ENCODE measurements at places on chromosomes 11 and 22.

GRCh38 chr22:17842386-17842785, 68.1 kb upstream of the BID start:
- peak; percentile 20 for DNase-seq

DNA sequence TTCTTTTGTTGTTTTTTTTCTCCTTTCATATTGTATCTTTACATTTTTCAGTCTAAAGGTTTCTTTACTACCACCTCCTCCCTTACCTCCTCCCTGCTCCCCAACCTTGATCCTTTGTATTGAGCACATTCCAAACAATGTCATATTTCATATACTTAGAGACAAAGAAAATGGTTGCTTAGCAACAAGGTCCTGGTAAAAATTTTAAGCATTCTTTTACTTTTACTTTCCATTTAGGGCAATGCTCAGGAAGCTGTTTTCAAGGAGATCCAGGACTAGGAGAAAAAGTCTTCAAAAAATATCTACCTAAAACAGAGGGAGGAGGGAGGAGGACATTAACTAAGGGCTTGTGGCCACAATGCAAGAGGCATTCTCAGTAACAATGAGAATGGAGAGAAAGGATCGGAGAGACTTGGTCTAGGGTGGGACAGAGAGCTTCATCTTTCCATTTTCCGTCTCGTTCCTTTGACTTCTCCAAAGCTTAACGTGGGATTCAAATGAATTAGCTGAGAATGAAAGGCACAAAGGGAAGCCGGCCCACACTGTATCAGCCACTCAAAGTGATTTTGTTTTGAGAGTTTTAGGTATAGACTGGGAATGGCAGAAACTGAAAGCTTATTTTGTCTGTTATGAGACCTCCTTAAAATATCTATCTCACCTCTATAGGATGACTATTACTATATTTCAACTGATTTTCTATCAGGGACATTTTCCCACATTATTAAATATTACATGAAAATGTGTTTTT, 455.7 kb downstream of the RAB38 start:
- no peak for DNase-seq

- no peak for DNase-seq
Measured at GRCh38 chr11:2862395-2863275, 22.9 kb downstream of the CDKN1C start.

DNA sequence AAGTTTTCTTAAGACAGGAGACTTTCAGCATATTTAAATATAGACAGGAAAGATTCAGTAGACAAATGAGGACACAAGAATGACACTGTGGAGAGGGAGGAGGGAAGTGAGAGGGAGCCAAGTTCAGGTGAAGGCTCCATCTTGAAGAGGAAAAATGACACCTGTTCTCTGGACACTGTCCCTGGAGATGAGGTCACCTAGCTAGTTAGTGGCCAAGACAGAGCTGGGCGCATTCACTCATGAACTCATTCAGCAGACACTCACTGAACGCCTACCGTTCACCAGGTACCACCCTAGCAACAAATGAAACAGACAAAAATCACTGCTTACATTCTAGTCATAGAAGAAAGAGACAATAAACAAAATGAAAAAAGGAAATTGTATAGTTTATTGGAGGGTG, 103.3 kb upstream of the PARVA start:
- no peak for DNase-seq

- DNase-seq, result no peak
Measured at GRCh38 chr11:19892876-19893275, 180.2 kb downstream of the NAV2 start.

GRCh38 chr11:92803391-92803790, 166.1 kb upstream of the MTNR1B start:
- DNase-seq, result no peak

DNA sequence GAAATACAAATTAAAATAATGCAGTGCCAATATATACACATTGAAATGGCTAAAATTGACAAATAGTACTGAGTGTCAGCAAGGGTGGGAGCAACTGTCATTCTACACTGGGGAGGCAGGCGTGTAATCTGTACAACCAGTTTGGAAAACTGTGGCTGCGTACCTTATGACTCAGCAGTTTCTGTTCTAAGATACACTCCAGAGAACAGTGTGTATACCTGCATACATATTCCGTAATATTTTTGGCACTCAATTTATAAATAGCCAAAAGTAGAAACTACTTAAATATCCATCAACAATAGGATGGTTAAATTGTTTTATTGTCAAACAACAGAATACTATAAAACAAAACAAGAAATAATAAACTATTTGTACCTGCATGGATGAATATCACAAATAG, 57.6 kb downstream of the RNF169 start:
- no peak for DNase-seq

- no peak for DNase-seq
Measured at GRCh38 chr11:64611869-64612646, 21.0 kb downstream of the SLC22A12 start.
